Stimulated activated memory B cell treated with anti-CD40 and anti-IgM and Interleukin-4, amounts not matched to agents 10 μg/mL and 1 μg/mL and 100 μg/mL, for 72 hours (primary cell): ENCODE measurements at places on chromosomes 2 and 18.

DNA sequence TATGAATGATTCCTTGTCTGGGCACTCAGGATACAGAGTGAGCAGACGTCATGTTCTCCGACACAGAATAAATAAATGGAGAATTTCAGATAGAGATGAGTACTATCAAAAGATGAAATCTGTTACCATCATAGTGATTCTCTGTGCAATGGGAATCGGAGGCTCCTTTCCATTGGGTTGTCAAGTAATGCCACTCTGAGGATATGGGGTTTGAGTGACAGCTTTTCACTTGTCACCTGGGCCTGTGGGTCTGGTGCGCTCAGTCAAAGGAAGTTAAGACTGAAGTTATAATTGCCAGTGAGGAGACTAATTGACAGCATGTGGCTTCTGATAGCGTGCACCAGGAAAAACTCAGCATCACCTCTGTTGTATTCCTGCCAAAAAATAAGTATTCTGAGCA, 387.2 kb downstream of the SOX11 start:
- no peak for ATAC-seq

DNA sequence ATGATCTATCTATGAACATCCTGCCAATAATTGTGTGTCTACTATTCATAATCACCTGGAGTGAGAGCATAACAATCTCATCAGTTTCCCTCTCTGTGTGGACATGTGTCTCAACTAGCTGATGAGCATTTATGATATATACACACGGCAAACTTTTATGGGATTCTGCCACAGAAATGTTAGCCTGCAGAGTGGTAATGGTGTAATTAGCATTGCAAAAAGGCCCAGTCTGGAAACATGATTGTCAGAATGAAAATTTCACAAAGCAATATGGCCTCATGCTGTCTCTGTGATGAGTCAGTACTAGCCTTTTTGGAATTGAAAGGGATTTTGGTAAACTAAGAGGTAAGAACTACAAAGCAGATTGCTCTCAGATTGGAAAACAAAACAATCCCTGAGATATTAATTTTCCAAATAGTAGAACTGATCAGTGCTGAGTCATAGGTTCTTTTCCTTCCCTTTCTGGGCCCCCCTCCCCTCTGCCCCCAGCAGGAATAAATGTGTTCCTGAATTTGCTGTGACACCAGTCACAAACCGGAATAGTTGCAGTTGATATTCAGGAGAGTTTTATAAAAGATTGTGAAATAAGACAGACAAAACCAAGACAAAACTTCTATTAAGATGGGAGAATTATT, 189.2 kb downstream of the OSR1 start:
- ATAC-seq, result no peak

DNA sequence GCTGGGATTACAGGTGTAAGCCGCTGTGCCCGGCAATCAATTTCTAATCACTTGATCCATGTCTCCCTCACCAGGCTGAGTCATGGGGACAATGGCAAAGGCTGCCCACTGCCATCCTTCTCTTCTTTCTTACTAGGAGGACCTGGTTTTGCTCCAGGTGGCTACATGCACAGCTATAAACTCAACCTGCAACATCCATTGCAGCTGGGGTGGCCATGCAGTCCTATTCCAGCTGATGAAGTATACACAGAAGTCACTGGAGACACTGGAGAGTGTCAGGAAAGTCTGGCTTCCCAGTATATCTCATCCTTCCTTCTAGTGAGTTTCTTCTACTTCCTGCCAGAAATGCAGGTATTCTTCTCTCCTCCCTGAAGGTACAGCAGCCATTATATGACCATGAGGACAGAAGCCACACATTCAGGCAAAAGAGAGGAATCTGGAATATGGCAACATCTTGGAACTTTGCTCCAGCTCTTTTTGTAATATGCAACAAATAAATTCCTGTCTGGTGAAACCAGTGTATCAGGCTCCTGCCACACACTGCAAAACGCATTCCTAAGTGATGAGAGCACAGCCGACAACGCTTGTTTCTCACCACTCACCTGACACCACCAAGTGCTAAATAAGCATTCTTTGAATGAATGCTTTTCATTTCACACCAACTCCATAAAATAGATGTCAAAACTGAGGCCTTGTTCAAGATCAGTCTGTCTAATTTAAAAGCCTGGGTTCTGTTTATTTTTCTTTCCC, 32.3 kb downstream of the SCTR start:
- no peak for ATAC-seq

- no peak for ATAC-seq
These were observed 55.1 kb upstream of the RIT2 start for GRCh38 chr18:43170586-43170985.

DNA sequence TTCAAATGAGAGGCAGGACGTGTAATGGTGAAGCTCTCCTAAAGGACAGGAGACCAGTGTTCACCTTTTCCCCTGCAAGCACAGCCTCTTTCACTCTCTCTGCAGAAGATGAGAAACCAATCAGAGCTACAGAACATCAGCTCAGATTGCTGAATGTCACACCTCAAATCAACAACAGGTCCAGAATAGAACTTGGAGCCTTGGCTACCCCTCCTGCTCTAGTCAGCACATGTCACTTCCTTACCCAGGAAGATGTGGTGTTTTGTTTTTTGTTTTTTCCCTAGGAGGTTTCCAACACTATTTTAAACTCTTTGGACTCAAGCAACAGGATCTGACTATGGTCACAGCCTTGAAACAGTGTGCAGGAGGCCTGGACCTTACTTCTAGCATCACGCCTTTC, 41.3 kb upstream of the PCBP1 start:
- no peak for ATAC-seq

DNA sequence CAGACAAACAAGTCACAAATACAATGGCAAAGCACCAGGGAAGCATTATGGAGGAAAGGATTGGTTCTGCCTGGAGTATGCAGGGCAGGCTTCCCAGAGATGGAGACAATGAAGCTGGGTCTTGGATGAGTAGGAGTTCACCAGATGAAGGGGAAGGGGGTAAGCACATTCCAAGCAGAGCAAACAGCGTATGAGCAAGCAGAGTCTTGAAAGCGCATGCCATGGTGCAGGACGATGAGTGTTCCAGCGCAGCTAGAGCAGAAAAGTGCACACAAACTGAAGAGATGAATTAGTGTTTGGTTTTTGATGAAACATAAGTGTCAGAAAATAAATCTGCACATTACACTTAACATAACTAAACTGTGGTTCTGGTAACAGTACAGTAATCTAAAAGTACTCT, 21.6 kb downstream of the MBD2 start:
- no peak for ATAC-seq

GRCh38 chr2:98454073-98454472, 9.4 kb downstream of the INPP4A start:
- ATAC-seq, result no peak

DNA sequence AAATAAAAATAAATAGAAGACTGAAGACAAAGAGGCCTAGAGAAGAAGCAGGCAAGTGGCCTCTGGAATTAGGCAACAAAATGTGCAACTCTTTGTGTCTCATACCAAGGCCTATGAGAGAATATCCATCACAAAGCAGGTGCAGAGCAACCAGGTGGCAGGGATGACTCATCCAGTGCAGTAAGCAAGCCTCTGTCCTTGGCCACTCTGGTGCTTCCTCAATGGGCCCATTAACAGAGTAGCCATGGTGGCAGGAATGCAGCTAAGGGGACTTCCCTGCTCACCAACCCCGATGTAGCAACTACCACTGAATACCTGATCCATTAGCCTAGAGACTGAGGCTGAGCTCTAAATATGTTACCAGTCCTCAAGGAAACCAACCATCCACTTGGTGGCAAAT, 11.0 kb upstream of the EPG5 start:
- no peak for ATAC-seq

DNA sequence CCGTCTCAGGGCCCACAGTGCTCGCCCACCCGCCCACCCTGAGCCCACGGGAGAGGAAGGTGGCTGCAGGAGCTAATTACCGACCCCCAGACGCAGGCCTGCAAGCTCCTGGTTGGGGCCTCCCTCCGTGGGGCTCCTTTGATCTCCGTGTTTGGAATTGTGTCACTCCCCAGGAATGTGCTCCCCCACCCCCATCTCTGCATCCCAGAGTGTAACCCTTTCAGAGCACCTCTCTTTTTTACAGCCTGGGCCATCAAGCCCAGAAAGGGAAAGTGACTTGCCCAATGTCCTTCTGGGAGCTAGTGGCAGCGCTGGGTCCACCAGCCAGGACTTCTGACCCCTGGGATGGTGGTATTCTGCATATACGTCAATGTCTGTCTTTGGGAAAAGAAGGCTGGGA, 335.1 kb downstream of the CYRIA start:
- ATAC-seq, result no peak

DNA sequence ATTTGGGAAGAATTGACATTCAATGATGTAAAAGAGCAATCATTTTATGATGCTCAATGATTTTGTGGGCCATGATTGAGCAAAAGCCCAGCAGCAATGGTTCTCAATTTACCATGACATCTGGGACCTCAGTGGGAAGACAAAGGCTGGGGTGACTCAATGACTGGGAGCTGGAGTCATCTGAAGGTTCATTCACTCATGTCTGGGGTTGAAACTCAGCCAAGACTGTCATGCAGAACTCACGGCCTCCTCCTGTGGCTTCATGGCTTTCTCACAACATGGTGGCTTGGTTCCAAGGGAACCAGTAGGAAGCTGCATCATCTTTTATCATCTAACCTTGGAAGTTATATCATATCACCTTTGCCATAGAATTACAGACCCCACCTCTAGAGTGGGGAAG, 45.1 kb upstream of the CD226 start:
- ATAC-seq, result no peak

DNA sequence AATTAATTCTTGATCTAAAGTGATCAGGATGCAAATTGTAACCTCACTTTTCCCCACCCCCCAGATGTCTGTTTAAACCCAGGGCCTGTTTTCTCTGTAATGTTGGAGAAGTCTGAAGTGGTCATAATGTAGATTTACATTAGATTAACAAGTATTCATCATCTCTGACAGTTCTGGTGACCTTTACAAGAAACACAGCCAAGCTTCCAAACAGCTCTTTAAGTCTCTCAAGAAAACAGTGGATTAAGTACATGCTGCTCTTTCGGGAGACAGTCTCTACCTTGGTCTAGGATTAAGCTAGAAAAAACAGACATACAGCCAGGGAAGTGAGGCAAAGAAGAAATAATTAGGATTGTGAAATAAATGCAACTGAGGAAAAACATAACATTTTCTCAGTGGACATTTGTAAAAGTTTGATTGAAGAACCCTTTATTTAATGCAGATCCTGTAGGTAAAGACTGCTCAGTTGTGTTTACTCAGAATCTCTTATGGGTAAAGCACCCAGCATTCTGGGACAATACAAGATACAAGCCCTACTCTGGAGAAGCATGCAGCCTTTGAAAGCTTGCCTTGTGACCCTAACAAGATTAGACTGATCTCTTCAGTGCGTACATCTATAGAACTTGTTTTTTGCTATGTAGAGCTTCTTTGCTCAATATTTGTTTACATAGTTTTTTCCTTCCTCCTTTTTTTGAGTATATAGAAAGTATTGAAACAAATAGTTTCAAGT, 203.9 kb downstream of the PHLPP1 start:
- ATAC-seq, result no peak

DNA sequence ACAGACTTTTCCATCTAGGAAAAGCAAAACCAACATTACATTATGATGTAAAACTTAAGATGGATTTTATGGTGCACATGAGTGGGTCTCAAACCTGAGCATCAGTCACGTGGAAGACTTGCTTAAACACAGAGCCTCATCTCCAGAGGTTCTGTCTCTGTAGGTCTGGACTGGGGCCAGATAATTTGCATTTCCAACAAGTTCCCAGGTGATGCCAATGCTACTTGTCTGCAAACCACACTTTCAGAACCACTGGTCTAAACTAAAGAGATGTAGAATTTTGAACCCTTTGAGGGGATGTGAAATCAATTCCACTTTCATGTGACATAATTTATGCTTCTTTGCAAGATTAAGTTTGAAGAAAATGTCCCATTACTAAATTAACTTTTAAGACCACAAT, 522.8 kb downstream of the MBD2 start:
- ATAC-seq, result no peak

DNA sequence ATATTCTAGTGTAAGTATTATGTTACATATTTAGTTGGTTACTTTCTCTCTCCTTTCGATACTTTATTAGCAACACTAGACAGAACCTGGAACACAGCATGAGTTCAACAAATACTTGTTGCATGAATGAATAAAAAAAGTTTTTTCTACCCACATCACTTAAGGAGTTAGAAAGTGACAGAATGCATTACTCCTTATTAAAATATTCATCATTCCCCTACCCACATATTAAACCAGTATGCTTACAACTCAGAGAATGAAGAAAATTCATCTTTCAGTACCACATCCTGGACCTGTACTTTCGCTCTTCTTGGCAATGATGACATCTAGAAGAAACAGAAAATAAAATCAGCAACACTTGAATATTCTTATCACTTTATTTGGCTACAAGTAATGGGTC, 6.0 kb downstream of the SRBD1 start:
- no peak for ATAC-seq

DNA sequence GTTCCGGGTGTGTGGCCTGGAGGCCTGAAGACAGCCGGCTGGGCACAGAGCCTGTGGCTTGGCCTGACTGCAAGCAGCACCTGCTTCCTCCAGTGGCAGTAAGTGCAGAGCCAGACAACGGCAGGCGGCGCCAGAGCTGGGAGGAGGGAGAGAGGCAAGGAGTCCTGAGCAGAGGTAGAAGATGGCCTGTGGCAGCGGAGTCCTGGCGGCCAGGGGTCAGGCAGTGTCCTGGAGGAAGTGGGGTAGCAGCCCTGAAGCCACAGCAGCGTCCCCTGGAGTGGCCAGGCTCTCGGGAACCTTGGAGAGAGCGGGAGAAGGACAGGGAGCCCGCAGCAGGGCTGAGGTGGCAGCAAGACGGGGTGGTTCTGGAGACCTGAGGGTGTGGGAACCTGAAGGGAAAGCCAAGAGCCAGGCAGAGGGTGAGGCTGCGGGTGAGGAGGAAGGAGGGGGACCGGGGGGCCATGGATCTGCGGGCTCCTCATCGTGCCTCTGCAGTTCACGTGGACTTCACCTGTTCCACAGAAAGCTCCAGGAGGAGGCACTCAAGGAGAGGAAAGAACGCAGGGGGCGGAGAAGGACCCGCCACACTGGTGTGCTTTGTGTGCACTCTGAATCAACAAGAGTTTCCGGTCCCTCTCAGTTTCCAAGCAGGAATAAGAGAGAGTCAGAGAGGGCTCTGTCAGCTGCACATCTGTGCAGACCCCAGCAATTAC, 85.9 kb downstream of the USP40 start:
- ATAC-seq, result no peak
